ENCODE measurements at places on chromosomes 11 and 22.

DNA sequence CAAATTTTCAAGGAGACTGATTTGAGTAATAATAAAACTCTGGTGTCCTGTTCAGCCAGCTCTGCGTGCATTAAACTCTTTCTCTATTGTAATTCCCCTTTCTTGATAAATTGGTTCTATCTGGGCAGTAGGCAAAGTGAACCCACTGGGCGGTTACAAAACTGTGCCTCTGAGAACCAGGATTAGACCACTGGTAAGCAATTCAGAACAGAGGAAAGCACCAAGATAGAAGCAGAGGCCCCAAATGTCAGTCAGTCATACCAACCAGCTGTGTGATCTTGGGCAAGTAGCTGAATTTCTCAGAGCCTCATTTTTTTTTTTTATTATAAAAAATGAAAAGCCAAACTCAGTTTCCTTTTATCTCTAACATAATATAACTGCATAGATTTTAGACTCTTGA, 54.9 kb downstream of the TRIM44 start:
- no peaks in the 10 kb centered on the region for H3K36me3 ChIP-seq
- H3K27me3 ChIP-seq = no peaks in the 10 kb centered on the region
- H3K27ac ChIP-seq = no peak overlapping the region

- H3K36me3 ChIP-seq = no peaks in the 10 kb centered on the region
- no peak overlapping the region for H3K4me3 ChIP-seq
- no peaks in the 10 kb centered on the region for H3K27me3 ChIP-seq
- no peak for DNase-seq
- H3K4me1 ChIP-seq = no peaks in the 10 kb centered on the region
- no peak overlapping the region for H3K27ac ChIP-seq
Measured at GRCh38 chr22:28282405-28283067, 363.5 kb upstream of the PITPNB start.

GRCh38 chr11:30174265-30175020, 56.4 kb upstream of the FSHB start:
- no peak for DNase-seq
- no peaks in the 10 kb centered on the region for H3K36me3 ChIP-seq
- no peak overlapping the region for H3K27ac ChIP-seq
- H3K27me3 ChIP-seq = no peaks in the 10 kb centered on the region

- H3K4me1 ChIP-seq = no peaks in the 10 kb centered on the region
- no peak overlapping the region for H3K4me3 ChIP-seq
- H3K27ac ChIP-seq = no peak overlapping the region
Measured at GRCh38 chr11:9516113-9516512, 55.3 kb downstream of the ZNF143 start.

- H3K4me3 ChIP-seq = no peak overlapping the region
- no peak for DNase-seq
- H3K36me3 ChIP-seq = peaks cover 24% of the 10 kb centered on the region
- H3K4me1 ChIP-seq = no peaks in the 10 kb centered on the region
- no peaks in the 10 kb centered on the region for H3K27me3 ChIP-seq
Measured at GRCh38 chr22:27843441-27843840, 41.9 kb upstream of the MN1 start.

DNA sequence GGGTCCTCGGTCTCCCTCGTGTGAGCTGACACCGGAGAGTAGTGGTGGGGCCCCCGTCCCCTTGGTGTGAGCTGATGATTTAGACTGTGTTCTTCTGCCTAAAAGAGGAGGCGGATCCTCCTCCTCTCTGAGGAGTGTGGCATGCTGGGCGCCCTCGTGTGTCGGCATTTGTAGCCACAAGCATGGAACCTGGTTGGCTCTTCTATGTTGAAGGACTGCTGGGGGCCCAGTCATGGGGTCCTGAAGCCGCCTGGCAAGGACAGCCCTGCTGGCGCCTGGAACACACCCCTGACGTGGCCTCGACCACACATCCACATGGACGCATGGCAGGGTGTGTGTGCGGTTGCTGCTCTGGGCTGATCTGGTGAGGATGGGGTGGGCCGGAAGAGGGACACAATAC, 50.2 kb downstream of the AP2A2 start:
- no peaks in the 10 kb centered on the region for H3K27me3 ChIP-seq
- no peak overlapping the region for H3K4me3 ChIP-seq
- peaks cover 39% of the 10 kb centered on the region for H3K4me1 ChIP-seq
- no peak overlapping the region for H3K27ac ChIP-seq
- DNase-seq = no peak

DNA sequence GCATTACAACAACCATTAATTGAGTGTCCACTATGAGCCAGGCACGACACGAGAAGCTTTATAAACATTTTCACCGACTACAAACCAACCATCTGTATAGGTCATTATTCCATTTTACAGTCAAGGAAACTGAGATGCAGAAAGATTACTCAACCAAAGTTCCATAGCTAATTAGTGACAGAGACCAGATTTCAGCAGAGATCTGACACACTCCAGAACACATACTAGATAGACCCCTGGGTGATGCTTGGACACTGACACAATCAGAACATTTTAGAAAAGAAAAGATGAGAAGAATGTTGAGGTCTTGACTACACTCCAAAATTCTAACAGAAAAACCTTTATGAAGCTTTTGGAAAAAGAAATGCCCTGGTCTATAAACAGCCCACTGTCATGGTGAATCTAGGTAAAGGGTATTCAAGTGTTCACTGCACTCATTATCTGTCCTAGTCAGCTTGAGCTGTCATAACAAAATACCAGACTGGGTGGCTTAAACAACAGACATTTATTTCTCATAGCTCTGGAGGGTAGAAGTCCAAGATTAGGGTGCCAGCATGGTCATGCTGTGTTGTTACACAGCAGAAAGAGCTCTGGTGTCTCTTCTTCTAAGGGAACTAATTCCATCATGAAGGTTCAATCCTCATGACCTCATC, 89.0 kb downstream of the RELT start:
- no peak overlapping the region for H3K4me3 ChIP-seq
- H3K27ac ChIP-seq = peak overlapping the region; percentile 3
- DNase-seq = no peak
- H3K27me3 ChIP-seq = no peaks in the 10 kb centered on the region
- H3K36me3 ChIP-seq = no peaks in the 10 kb centered on the region
- peaks cover 66% of the 10 kb centered on the region for H3K4me1 ChIP-seq

- H3K27ac ChIP-seq = no peak overlapping the region
- no peak overlapping the region for H3K4me3 ChIP-seq
- no peaks in the 10 kb centered on the region for H3K27me3 ChIP-seq
Measured at GRCh38 chr11:33761471-33761870, 12.8 kb downstream of the FBXO3 start.

Data from psoas muscle (tissue), 8 donors.